HT1080 (cell line): ENCODE measurements at places on chromosomes 1 and 21.

DNA sequence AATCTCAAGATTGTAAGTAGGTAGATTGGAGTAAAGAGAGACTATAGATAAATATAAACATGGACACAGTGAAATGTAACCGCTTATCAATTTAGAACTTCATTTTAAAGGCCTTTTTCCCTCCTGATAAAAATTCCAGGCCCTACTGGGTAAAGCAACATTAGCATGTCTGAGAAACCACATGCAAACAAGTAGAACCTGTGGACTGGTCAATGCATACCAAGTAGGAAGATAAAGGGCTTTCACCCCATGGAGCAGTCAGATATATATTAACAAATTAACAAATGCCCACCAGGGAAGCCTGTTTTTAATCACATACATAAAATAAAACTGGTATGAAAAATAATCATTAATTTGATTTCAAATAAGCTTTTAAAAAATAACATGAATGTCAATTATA, 8.1 kb downstream of the DPH5 start:
- no peak for DNase-seq

DNA sequence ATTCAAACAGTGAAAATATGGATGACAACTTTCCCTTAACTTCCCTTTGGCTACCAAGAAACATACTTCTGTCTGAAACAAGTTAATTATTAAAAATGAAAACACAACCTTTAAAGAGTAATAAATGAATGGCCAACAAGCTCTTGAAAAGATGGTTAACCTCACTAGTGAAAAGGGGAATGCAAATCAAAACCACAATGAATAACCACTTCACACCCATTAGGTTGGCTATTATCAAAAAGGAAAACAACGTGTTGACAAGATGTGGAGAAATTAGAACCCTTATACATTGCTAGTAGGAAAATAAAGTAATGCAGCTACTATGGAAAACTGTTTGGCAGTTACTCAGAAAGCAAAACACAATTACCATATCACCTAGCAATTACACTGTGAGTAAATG, 14.1 kb downstream of the COP1 start:
- DNase-seq, result no peak

- DNase-seq, result no peak
These were observed 342.9 kb upstream of the PLXNA2 start for GRCh38 chr1:208587110-208587509.

GRCh38 chr1:228446852-228447251, 30.2 kb upstream of the TRIM17 start:
- no peak for DNase-seq
